ENCODE measurements at places on chromosomes 11 and 22.

DNA sequence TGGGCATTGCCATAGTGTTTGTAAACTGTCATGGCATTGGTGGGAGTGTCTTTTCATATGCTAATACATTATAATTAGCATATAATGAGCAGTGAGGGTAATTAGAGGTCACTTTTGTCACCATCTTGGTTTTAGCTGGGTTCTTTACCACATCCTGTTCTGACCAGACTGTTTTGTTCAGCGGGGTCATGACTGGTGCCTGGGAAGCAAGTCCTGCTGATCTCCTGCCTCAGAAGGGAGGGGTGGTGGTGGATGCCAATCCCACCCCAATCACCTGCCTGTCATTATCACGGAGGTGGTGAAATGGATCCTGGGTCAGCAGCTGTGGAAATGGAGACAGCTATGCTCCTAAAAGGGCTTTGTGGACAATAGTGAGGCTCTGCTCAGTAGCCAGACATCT, 31.2 kb downstream of the IL18 start:
- H3K36me3 ChIP-seq, result peaks cover 7% of the 10 kb centered on the region
- no peak overlapping the region for H3K4me3 ChIP-seq
- H3K27me3 ChIP-seq, result no peaks in the 10 kb centered on the region
- peaks cover 11% of the 10 kb centered on the region for H3K4me1 ChIP-seq
- H3K27ac ChIP-seq, result no peak overlapping the region

GRCh38 chr11:45000918-45001317, 50.2 kb upstream of the TP53I11 start:
- no peak overlapping the region for H3K4me3 ChIP-seq
- no peaks in the 10 kb centered on the region for H3K27me3 ChIP-seq
- H3K36me3 ChIP-seq, result no peaks in the 10 kb centered on the region

DNA sequence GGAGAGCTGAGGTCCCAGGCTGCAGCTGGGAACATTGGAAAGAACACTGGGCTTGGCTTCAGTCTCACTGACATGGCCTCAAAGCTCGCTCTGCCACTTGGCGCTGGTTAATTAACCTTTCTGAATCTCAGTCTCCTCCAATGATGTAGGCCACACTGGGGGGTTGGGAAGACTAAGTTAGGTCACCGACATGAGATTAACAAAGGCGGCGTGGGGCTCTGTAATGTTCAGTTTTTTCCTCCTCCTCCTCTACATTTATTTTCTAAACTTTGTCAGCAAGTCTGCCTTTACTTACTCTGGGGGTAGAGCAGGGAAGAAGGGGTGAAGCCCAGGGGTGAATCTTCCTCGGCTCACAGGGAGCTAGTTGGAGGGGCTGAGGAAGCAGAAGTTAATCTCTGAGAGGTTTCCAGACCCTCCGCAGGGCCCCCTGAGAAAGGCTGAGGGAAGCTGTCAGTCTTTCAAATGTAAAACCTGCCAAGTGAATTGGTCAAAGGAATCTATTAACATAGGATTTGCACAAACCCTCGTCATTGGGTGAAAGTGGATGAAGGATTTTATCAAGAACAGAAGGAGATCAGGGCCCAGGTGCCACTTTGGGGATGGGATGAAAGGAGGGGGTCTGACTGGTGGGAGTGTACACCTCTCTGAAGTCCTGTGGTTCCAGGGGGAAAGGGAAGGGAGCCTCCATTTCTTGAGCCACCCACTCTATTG, 32.1 kb upstream of the TENM4 start:
- H3K27ac ChIP-seq, result no peak overlapping the region
- peaks cover 17% of the 10 kb centered on the region for H3K27me3 ChIP-seq
- DNase-seq, result no peak
- H3K36me3 ChIP-seq, result no peaks in the 10 kb centered on the region
- H3K4me1 ChIP-seq, result no peaks in the 10 kb centered on the region
- H3K4me3 ChIP-seq, result no peak overlapping the region

- no peaks in the 10 kb centered on the region for H3K27me3 ChIP-seq
- H3K4me3 ChIP-seq, result no peak overlapping the region
These were observed 979.7 kb downstream of the NTM start for GRCh38 chr11:132349811-132350733.

DNA sequence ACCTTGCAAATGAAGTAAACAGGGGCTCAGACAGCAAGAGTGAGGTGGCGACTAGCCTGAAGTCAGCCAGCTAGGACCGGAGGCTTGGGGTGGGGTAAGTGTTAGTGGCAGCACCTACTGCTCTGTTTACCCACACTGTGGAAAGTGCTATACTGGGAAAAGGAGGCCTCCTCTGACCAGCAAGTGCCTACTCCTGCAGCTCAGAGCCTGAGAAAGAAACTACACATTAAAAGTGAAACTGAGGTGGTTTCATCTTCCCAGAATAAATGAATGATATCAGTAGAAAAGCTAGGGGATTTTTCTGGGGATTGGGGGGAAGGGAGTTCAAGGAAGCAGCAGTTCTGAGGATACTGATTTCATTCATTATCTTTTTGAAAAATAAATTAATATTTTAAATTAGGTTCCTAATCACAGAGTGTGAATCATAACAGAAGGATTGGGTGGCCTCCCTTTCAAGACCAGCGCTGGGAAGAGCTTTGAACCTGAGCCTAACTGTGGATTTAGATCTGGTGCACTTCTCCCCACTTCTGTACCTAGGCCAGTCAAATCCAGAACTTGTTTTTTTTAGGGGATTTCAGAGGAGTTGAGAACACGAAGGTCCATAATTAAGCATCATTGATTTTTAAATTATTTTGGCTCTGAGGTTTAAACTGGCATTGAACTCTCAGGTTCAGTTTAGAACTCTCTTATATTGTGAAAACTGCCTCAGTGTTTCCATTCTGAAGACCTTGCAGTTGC, 48.1 kb upstream of the GRAMD1B start:
- DNase-seq, result peak; percentile 14
- no peaks in the 10 kb centered on the region for H3K36me3 ChIP-seq
- no peaks in the 10 kb centered on the region for H3K27me3 ChIP-seq
- H3K4me1 ChIP-seq, result peaks cover 7% of the 10 kb centered on the region
- H3K4me3 ChIP-seq, result no peak overlapping the region

DNA sequence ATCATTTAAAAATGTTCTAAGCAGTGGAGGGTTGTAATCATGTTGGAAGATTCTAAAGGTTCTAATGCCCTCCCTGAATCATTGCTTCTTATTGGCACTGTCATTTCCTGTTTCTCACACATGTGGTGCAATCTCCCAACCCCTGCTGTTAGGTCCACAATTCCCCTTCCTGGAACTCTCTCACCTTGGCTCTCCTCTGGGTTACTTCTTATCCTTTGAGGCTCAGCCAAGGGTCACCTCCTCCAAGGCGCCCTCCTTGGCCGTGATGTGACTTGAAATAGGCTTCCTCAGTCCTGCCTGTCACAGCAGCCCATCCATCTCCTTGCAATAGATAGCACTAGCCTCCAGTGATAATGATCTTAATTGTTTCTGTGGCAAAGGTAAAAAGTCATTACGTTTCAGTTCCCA, 149.8 kb downstream of the TTC17 start:
- H3K27ac ChIP-seq, result no peak overlapping the region
- no peak for DNase-seq
- peaks cover 6% of the 10 kb centered on the region for H3K4me1 ChIP-seq
- peaks cover 4% of the 10 kb centered on the region for H3K27me3 ChIP-seq
- no peak overlapping the region for H3K4me3 ChIP-seq

- peak; percentile 51 for DNase-seq
- H3K27me3 ChIP-seq, result no peaks in the 10 kb centered on the region
- H3K4me1 ChIP-seq, result peaks cover 21% of the 10 kb centered on the region
These were observed 901 bp upstream of the KMT2A start for GRCh38 chr11:118435290-118435892.

GRCh38 chr11:107606141-107606540, 15.2 kb downstream of the ELMOD1 start:
- H3K4me3 ChIP-seq, result no peak overlapping the region
- DNase-seq, result no peak
- H3K27me3 ChIP-seq, result peaks cover 34% of the 10 kb centered on the region
- H3K4me1 ChIP-seq, result no peaks in the 10 kb centered on the region
- no peaks in the 10 kb centered on the region for H3K36me3 ChIP-seq

DNA sequence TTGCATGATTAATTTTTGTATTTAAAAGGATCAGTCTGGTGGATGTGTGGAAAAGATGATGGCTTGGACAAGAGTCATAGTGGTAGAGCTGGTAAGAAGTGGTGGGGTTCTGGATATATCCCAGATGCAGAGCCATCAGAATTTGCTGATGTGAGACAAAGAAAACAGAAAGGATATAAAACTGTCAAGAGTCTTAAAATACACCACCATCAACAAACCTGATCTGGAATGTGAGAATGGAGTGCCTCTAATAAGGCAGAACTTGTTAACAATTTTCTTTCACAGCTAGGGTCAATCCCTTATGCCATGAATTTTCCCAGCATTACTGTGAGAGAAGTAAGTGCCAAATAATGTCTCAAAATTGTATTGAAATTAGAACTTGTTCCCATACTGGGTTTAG, 215.4 kb downstream of the METTL15 start:
- no peaks in the 10 kb centered on the region for H3K27me3 ChIP-seq
- no peak overlapping the region for H3K4me3 ChIP-seq
- H3K4me1 ChIP-seq, result no peaks in the 10 kb centered on the region
- no peak for DNase-seq
- H3K27ac ChIP-seq, result no peak overlapping the region

GRCh38 chr11:122091835-122092234, 24.2 kb downstream of the BLID start:
- DNase-seq, result no peak
- H3K36me3 ChIP-seq, result no peaks in the 10 kb centered on the region
- no peak overlapping the region for H3K4me3 ChIP-seq
- no peak overlapping the region for H3K27ac ChIP-seq
- H3K27me3 ChIP-seq, result peaks cover 14% of the 10 kb centered on the region

DNA sequence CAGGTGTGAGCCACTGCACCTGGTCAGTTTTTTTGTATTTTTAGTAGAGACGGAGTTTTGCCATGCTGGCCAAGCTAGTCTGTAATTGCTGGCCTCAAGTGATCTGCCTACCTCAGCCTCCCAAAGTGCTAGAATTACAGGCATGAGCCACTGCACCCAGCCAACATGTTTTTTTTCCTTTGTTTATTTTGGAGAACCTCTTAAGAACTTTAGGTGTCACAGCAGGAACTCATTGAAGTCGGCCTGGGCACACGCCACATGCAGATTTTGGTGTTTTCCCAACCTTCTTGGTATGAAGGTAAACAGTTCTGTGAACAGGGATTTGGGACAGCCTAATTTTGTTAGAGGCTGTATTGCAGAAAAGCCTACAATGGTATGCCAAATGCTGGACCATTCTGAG, 9.4 kb downstream of the DIXDC1 start:
- peaks cover 14% of the 10 kb centered on the region for H3K4me1 ChIP-seq
- H3K4me3 ChIP-seq, result no peak overlapping the region
- H3K36me3 ChIP-seq, result no peaks in the 10 kb centered on the region
- no peak for DNase-seq

DNA sequence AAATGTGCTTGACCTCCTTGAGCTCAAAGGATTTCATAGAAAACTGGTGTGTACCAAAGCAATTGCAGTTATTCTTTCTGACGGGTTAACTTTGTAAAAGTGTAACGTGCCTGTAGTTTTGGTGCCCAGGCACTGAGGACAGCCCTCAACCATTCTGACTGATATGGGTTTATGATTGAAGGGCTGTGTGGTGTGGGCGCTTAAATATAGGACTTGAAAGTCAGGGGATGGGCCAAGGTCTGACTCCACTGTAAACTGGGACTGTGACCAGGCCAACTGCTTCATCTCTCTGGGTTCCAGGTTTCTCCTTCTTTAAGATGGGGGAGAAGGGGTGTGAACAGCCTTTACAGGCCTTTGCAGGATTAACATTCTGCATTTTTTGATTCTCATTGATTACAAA, 191.1 kb upstream of the ARHGAP20 start:
- H3K4me1 ChIP-seq, result peaks cover 14% of the 10 kb centered on the region
- H3K36me3 ChIP-seq, result no peaks in the 10 kb centered on the region
- no peak for DNase-seq
- H3K27me3 ChIP-seq, result no peaks in the 10 kb centered on the region

- peaks cover 67% of the 10 kb centered on the region for H3K36me3 ChIP-seq
- H3K27me3 ChIP-seq, result no peaks in the 10 kb centered on the region
- DNase-seq, result peak; percentile 76
These were observed 34.0 kb downstream of the AMPD3 start for GRCh38 chr11:10488934-10489691.

DNA sequence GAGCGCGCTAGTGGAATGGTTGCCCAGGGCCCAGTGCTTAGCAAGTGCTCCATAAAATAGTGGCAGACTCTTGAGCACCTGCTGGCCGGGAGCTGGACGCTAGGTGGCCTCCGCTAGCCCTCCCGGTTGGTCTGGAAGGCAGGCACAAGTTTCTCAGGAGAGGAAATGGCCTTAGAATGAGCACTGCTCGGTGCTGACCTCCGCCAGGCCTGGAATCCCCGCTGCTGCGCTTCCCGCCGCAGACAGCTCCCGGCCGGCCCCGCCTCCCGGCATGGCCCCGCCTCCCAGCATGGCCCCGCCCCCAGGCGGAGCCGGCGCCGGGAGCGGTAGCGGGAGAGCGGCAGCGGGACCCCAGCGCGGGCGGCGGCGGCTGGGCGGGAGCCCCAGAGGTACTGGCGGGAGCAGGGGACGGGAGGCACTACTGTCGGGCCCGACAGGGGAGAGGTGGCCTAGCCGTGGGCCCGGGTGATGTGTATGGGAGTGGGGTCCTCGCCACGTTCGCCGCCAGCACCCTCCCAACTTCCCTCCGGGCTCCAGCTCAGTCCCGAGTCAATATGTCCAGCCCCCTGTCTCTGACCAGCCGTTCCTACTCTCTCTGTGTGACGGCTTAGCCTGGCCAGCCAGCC, at the start of gene SIPA1:
Gene SIPA1, plus strand, starts transcription at position 308 of the 626 bp plus-strand sequence. CDS start 2,821 bp downstream, outside the sequence.
- H3K4me3 ChIP-seq, result peak within 1 kb of the TSS; percentile 92
- DNase-seq, result peak; percentile 68
- peak within 1 kb of the TSS; percentile 98 for H3K27ac ChIP-seq
- H3K4me1 ChIP-seq, result peaks cover 33% of the 10 kb centered on the region
- H3K27me3 ChIP-seq, result no peaks in the 10 kb centered on the region

- DNase-seq, result no peak
- H3K27me3 ChIP-seq, result no peaks in the 10 kb centered on the region
- no peak overlapping the region for H3K27ac ChIP-seq
- no peaks in the 10 kb centered on the region for H3K4me1 ChIP-seq
These were observed 306.8 kb downstream of the MN1 start for GRCh38 chr22:27494785-27495184.
